ENCODE measurements at places on chromosomes 11 and 22.
A peak's percentile ranks its signal among the peaks of the same experiment; 100 is the strongest.

- peak; percentile 83 for DNase-seq
These were observed 4.6 kb downstream of the TRABD start for GRCh38 chr22:50190182-50190940.

DNA sequence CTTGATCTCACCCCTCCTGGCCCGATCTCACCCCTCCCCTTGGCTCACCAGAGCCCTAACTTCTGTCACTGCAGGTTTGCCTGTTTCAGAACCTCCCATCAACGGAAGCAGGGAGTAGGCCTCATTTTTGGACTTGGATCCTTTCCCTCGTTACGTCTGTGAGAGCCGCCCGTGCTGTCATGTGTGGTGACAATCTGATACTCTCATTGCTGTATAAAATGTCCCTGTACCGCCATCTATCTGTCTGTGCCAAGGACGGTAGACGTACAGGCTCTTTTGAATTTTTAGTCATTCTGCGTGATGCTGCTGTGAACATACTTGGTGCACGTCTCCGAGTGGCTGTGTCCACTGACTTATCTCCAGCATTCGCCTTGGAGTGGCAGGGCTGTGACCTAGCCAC is 1163.1 kb downstream of the BRD1 start:
- no peak for DNase-seq

DNA sequence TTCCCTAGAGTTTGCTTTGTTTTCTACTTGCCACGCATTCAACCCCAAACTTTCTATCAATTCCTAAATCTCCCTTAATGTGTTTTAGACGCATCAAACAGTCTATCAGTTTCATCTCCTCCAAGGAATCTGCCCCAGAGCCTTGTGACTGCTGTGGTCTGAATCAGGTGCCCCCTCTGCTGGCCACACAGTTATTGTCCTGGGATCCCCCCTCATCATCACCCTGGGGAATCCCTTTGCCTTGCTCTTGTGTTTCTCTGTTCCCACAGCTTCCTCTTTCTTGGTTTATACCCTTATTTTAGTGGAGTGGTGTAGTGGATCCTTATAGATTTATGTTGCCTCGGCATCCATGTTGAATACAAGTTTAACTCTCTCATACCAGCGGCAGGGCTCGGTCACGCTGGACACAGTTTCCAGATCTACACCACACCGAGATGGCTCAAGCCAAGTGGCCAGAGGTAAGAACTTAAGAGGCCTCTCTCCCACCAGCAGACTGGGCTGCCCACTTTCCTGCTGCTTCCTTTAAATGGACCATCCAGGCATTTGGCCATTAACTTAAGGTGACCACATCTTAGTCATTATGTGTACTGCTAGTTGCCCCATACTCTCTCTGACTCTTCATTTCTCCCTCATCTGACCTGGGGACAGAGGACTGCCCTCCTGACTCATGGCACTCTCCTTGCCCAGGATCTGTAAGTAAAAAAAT is 8.2 kb downstream of the UPB1 start:
- peak; percentile 75 for DNase-seq

GRCh38 chr22:35905894-35906293 is 122.7 kb downstream of the RBFOX2 start:
- DNase-seq: no peak

DNA sequence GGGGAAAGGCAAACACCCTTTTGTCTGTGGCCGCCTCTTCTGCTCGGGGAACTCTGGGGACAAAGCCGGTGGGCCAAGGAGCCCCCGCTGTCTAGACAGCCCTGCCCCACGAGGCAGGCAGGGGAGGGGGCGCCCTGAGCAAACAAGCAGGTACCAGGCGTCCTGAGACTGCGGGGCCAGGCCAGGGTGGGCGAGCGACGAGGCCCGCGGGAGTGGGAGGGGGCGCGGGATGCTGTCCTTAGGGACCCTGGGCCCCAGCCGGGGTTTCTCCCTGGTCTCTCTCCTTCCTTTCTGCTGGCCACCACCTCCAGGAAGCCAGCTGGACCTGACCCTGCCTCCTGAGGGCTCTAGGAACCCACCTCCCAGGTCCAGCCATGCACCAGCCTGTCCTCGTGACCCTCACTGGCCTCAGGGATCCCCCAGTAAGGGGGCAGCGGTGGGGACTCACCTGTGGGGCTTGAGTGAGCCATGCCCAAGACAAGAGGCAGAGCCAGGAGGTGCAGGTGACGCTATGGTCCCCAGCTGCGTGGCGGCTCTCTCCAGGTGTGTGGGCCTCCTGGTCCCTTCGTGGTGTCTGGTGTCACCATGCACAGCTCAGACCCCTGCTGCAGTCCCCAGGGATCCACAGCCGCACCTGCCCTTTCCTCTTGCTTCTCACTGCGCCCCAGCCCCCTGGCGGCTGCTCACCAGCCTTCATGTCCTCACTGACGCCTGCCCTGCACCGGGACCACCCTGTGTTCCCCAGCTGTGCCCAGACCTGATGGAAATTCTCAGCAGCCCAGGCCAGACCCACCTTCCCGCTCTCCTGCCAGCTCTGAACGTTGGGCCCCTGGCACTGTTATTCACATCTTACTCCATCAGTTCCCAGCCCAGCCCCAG is 26.5 kb upstream of the MUC5AC start:
- no peak for DNase-seq

DNA sequence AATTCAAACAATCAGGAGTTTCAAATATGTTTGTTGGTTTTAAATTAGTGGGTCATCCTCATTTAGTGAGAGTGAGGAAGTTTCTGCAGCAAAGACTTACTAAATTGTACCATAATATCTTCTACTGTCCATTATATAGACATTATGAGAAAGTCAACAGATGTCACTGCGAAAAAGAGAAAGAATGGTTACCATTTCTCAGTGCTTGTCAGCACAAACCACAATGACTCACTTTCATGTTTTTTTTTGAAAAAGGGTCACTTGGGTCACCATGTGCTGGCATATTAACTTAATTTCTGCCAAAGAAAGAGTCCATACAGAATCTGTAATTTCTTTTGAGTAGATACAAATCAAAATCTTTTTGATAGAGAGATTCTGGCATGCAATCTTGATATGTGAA is 924.6 kb upstream of the FAT3 start:
- no peak for DNase-seq

GRCh38 chr11:61384271-61385242 is 7.8 kb upstream of the TMEM216 start:
- no peak for DNase-seq

DNA sequence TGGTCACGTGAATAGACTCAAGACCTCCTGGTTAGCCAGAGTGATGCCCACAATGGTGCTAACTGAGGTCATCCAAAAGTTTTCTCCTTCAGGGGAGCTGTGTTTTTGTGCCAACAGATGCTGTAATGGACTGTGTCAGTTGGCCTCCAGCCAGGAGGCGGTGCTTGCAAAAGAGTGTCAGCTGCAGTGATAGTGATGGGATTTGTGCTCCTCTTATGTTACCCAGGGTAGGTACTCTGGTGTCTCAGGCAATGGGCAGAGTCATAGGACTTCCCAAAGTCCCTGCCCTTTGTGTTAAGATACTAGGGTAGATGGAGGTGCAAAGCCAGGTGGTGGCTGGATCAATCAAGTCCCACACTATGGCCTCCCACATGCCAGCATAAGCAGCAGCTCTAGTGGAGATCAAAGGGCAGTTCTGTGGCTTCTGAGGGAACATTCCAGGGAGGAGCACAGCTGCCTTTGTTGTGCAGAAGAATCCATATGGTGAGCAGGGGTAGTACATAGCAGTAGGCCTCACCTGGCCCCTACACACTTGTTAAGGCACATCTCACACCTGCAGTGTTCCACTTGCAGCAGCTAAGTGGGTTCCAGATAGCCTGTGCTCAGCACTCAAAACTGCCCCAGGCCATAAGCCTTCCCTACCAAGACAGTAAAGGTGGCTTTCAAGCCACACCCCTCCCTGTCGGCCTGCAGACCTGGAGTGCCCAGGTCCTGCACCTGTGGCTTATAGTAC is 9.4 kb upstream of the FANCF start:
- DNase-seq: no peak

DNA sequence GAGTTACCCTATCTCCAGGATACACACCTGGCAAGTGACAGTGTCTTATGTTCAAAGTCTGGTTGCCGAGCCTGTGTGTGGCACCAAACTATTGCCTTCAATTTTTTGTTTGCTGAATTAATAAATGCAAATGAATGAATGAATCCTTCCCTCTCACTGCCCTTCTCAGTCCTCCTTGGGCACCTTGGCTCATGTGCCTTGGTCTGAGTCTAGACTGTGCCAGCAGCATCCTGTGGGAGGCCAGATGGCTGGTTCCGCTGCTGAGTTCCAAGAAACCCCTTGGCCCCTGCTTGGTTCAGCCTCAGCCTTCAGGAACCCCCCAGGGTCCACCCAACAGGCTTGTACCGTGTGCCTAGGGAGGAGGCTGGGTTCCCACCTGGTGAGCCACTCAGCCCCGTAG is 31.0 kb downstream of the TOB2 start:
- no peak for DNase-seq

DNA sequence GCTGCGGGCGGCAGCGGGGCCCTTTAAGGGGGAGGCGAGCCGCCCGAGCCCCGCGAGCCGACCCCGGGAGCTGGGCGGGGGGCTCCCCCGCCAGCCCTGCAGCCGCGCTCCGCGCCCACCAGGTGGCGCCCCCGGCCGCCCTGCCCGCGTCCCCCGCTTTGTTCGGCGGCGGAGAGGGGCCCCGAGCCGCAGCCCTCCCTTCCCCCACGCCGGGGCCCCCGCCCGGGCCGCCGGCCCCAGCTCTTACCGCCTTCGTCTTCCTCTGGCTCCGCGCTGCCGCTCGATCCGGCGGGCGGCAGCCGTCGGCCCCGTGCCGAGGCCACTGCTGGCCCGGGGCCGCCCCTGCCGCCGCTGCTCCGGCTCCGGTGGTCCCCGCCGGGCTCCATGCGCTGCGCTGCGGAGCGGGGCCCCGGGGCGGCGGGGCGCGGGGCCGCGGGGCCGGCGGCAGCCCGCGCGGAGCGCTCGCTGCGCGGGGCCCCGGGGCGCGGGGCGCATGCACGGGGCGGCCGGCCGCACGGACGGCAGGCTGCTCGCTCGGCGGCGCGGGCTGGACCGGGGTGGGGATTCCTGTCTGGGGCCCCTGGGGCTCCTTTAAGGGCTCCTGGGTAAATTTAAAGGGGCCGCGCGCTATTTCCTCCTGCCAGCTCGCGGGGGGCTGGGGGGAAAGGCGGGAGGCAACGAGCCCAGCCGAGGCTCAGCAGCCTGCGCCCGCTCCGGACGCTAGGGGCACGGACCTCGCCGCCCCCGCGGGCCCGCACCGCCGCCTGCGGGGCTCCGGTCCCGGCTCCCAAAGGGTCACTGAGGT is at the start of gene ZFTA:
Gene ZFTA (minus strand): TSS at position 539 of the 805 bp plus-strand sequence. CDS start 153 bp downstream, at position 386.
- DNase-seq: peak; percentile 71

- no peak for DNase-seq
These were observed 9.5 kb downstream of the DRICH1 start for GRCh38 chr22:23622634-23623033.

DNA sequence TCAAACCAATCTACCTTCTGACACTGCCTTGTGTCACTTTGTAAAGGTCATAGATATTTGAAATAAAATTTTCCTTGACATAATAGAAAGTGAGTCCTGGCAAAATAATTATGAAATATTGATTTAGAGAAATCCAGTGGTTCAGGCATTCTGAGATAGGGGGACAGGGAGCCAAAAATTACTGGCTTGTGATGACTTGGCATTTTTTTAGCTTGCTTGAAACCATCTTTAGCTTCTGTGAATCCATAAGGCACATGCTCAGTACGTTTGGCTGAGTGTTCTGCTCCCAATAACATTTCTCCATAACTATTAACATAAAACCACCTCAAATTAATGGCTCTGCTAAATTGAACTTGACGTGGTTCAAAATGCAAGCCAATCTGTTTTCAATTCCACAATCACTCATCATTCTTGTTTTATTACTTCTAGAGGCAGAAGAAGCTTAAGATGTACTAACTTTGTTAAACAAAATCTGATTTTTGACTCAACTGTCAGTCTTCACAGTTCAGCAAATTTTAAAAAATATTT is 209.0 kb downstream of the LRRC4C start:
- DNase-seq: no peak

- no peak for DNase-seq
These were observed 254.0 kb upstream of the TBCEL start for GRCh38 chr11:120769906-120770305.

- no peak for DNase-seq
These were observed 10.6 kb downstream of the TSPAN32 start for GRCh38 chr11:2312232-2313042.

DNA sequence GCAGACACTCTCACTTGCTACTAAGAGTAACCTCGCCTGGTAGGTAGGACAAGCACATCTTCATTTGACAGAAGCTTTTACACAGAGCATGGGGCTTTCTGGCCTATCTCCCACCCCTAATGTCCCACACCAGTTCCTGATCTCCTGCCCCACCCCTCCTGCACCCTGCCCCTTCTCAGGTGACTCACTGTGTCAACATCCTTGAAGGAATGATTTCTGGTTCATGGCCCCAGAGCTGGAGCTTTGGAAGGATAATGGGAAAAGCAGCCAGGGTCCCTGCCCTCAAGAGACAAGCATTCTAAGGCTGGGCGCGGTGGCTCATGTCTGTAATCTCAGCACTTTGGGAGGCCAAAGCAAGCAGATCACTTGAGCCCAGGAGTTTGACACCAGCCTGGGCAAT is 47.2 kb downstream of the LRFN4 start:
- DNase-seq: no peak

DNA sequence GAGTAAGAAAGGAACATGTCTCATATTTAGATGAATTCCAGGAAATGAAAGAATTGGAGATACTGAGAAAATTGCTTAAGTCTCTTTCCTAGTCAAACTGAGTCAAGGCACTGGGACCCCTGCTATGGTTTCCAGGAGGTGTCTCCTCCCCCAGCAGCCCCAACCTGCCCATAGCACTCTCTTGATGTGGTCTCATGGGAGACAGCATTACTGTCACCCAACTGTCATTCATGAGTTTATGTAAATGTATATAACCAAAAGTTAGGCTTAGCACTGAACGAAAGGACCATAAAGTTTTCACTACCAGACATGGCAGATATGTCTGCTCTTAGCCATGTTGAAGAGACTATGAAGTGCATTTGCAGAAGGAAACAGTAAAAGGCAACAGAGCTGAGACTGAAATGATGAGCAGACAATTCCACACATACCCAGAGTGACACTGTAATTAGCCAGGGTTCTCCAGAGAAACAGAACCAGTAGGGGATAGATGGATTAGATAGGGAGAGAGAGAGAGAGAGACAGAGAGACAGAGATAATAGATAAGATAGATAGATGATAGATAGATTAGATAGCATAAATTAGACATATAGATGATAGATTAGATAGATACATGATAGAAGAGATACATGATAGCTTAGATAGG is 328.1 kb downstream of the BRD1 start:
- DNase-seq: no peak

DNA sequence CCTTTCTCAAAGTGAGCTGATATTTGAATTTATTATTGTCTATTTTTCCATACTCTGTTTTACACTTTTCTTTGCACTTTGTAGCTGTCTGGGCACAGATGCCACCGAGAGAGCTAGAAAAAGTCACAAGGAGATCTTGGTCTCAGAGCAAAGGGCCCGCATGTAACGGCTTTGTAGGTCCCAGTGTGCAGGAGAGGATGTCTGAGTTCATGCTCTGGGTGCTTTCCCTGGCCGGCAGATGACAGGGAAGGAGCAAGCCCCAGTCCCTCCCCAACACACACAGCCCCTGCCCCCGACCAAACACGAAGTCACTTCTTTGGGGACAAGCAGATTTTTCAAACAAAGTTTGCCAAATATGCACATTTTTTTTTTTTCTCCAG is 55.8 kb downstream of the SMIM38 start:
- DNase-seq: no peak

- DNase-seq: no peak
These were observed 54.0 kb downstream of the GAB4 start for GRCh38 chr22:16954060-16954403.

All from stimulated activated CD4-positive, alpha-beta T cell treated with anti-CD3 and anti-CD28 coated beads, Interleukin-15, amount 100 ng/mL, for 24 hours (primary cell).